ENCODE measurements at places on chromosomes 6 and 20.

DNA sequence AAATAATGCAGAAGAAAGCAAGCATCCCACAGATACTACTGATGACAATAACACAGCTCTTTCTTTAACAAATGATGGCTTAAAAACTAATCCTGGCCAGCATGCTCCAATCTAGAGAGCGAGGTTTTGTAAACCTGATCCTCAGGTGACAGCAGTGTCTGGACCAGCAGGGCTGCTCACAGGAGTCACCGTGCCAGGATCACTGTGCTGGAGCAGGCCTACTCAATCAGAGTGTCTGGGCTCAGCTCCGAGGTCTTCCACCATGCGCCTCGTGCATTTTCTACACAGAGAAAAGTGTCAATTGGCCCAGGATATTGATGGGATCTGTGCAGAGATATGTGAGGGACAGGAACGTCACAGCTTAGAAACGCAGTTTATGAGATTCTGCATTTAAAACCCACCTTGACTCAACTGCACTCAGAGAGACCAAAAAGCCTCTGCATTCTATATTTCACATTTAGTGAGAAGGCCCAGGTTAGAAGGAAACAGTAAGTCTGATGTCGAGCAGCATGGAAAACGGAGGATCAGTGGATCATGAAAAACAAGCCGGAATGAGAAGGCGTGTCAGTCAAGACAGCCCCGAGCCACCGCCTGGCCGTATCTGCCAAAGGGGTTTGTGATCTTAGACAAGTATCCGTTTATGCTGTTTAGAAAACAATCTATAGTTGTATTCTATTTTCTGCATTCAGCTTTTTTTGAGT lies 7.8 kb downstream of the RAMACL start:
- DNase-seq, result no peak

- peak; percentile 52 for DNase-seq
Observed at GRCh38 chr20:25695532-25696370, 902 bp downstream of the ZNF337 start.

DNA sequence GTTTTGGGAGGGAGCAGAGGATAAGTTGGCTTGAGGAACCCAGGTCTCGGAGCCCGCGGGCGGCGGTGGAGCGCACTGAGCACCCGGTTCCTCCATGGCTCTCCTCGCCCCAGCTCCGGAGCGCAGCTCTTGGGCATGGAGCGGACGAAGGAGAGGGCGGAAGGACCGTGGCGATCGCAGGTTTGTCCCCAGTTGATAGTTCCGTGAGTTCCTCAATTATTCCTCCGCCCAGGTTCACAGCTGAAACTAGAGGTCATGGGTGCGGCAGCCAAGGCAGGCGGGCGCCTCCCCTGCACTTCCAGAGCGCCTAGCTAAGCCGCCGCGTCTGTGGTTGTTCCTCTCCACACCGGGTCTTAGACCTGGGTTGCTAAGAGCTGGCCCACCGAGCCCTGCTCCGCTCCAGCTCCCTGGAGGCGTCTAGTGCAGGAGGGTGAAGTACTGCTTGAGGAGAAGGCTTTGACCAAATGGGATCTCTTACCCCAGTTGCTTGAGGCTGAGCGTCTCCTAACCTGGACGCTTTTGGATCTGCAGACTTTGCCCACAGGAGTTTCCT lies at the start of gene HTR1B:
TSS of gene HTR1B (minus strand) at position 184 of the 553 bp plus-strand sequence. CDS start at position 96, 88 bp downstream.
- DNase-seq, result no peak

DNA sequence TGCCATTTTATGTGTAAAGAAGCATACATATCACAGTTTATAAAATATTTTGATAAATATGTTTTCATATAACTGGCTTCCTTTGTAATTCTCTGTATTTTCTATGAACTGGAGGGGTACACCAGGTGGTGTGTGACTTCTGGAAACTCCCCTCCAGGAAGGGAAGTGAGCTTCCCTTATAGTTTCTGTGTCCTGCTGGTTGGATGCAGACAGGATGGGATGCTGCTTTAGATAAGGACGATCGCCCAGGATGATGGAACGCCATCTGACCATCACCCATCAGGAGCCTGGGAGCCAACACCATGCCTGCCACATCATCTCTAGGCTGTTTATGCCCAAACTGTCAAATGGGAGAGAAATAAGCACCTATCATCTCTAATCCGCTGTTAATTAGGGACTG lies 66.1 kb downstream of the SULF2 start:
- no peak for DNase-seq

GRCh38 chr6:80548532-80548931 lies 442.1 kb downstream of the BCKDHB start:
- peak; percentile 94 for DNase-seq

- DNase-seq, result no peak
Observed at GRCh38 chr6:93413190-93413589, 6.2 kb downstream of the EPHA7 start.

- no peak for DNase-seq
Observed at GRCh38 chr6:169247419-169247818, 6.2 kb downstream of the THBS2 start.
